ENCODE measurements at places on chromosomes 1 and 21.

DNA sequence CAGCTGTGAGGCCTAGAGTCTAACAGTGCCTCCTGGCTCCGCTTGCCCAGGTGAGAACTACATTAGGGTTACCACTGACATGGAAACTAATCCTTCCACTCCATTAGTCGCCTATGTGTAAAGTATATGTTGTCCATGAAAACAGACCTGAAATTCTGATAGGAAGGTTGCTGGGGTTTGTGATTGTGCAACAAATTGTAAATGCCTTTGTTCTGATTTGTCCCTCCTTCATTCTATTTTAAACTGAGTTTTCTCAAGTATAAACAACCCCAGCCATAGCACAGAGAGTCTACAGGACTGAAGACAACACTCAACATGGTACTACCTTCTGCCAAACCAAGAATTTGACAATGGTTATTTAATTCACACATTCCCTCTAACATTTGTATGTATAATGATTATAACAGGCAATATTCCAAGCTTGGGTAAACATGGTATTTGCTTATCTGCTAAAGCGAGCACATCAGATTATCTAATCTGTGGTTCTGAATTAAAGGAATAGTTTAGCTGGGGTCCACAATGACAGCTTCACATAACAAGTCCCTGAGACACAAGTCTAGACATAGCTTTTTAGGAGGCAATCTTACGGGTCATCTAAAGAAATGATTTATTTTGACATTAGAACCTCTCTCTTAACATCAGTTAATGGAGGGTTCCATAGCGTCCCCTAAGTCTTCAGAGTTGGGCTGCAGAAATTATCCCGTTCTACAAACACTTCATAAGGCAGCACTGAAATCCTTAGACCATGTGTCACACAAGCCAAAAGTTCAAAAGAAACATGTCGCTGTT lies 633.0 kb downstream of the SMYD3 start:
- no peak for DNase-seq

- DNase-seq = no peak
Observed at GRCh38 chr21:45401054-45401518, 3.9 kb upstream of the COL18A1 start.

- DNase-seq = no peak
Observed at GRCh38 chr1:166844791-166845190, 5.5 kb downstream of the POGK start.

DNA sequence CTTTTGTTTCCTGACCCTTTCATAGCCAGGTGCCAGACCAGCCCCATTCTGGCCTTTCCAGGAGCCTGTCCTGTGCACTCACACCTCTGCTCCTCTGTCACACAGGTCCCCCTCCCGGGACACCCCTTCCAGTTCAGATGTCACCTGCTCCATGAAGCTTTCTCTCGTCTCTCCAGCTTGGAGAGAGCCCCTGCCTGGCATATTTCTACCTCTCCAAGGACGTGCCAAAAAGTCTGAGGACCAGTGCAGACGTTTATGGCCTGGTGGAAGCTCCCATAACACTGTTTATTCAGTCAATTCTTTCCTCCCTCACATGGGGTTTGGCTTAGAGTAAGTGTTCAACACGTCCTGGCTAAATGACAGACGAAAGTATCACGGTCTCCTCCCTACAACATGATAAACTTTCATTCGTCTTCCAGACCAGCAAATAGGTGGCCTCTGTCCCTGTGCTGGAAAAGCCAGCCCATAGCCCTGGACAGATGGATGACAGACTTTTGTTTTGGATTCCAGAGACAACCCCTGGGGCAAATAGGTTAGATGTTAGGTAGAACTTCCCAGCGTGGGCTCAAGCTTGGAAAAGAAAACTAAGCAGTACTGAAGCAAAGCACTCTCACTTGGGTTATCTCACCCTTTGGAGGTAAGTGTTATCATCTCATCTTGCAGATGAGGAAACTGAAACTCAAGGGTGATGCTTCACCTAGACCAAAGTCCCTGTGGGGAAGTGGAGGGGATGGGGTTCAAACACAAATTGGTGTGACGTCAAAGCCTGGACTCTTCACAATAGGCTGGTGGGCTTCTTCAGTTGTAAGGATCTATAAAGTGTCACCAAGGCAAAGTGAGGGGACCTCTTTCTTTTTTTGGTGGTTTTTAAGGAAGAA lies 52.9 kb upstream of the ECE1 start:
- DNase-seq = no peak

DNA sequence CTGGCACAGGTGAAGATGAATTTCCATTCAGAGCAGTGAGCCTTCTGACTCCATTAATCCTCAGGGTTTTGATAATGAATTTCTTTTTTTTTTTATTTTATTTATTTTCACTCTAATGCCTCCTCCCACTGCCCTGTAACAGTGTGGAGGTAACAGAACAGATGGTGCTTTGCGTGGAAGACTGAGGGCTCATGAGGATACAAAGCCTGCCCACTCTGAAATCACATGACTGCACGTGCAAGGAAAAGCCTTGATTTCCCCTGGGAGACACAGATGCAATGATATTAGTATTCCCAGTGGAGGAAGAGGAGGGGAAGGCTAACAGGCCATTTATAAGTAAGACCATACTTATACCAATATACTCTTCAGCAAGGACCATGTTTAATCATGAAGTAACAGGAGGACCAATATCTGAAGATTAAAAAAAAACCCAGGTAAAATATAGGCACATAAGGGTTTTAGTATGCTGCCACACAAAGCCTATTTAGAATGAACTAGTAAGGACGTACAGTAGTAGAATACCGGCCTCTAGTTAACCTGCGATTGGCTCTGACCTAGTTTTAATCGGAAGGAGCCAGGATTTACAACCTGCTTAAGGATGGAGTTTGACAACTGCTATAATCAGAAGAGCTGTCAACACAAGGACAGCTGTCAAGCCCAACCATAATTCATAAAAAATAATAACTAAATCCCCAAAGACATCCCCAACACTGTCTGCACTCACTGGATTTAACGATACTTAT lies 69.6 kb downstream of the LHX4 start:
- no peak for DNase-seq

GRCh38 chr1:207883104-207883651 lies 27.7 kb downstream of the CD34 start:
- DNase-seq = no peak

DNA sequence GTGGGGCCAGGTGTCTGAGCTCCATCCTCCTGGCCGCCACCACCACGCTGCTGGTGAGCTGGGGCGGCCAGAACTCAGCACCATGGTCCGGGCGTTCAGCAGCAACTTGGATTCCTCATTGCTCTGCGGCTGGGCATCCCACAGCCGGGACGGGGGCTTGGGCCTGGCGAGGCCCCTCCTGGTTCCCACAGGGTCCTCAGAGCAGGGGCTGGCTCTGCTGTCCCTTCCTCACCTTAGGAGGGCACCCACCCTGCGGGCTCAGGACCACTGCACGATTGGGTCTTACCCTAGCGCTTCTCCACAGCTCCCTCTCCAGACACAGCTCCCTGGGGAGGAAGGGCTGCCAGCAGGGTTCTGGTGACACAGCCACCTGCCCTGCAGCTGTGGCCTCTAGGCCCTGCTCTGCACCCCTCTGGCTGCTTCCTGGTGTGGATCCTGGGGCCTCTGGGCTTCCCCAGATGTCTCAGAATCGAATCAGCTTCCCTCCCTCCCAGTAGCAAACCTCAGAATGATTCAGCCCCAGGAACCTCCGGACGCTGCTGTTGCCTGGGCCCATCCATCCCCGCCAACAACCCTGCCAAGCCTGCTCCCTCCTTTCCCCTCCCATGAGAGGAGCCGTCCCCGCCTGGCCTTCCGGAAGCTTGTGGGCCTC lies 25.0 kb downstream of the CRYAA start:
- no peak for DNase-seq

- DNase-seq = no peak
Observed at GRCh38 chr1:204878621-204879234, 8.1 kb downstream of the NFASC start.

- no peak for DNase-seq
Observed at GRCh38 chr1:6588893-6589520, 9.2 kb downstream of the ZBTB48 start.

- no peak for DNase-seq
Observed at GRCh38 chr1:151568626-151569088, 28.5 kb downstream of the TUFT1 start.

Measured in Peyer's patch (tissue), 4 donors.